ENCODE measurements at places on chromosomes 1 and 21.

GRCh38 chr1:63935143-63935542 lies 161.3 kb downstream of the ROR1 start:
- no peak for DNase-seq

DNA sequence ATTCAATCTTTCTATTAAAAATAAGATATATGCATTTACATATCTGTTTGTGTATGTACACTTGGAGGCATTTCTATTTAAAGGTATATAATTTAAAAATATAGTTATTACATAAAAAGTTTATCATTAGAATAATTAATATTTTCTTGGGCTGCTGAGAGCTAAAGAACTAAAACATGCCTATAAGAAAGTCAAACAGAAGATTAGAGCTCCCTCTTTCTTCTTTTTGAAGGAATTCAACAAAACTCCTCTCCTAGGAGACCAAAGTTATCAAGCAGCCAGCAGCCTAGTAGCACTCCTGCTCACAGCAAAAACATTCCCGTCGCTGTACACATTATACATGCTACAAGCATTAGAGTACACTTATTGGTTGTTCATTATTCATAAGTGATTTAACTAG lies 216.4 kb downstream of the VAV3 start:
- no peak for DNase-seq

GRCh38 chr1:213980906-213981305 lies 6.9 kb upstream of the PROX1 start:
- no peak for DNase-seq

- DNase-seq: no peak
Observed at GRCh38 chr1:30382496-30382895, 340.9 kb downstream of the MATN1 start.

DNA sequence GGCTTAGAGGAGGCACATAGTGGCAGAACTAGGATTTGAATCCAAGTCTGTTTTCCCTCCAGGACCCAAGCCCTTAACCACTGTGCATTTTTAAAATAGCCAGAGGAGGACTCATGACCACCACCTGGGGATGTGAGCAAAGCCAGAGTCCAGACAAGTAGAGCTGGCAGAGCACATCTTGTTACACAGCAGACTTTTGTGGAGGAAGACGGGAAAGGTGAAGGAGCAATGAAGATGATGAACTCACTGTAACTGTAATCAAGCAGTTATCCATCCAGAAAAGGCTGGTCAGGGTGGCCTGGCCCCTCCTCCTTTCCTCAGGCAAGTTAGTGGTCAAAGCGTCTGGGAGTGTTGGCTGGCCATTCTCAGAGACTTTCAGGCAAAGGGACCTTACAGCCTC lies 50.9 kb downstream of the SLC44A3 start:
- no peak for DNase-seq

DNA sequence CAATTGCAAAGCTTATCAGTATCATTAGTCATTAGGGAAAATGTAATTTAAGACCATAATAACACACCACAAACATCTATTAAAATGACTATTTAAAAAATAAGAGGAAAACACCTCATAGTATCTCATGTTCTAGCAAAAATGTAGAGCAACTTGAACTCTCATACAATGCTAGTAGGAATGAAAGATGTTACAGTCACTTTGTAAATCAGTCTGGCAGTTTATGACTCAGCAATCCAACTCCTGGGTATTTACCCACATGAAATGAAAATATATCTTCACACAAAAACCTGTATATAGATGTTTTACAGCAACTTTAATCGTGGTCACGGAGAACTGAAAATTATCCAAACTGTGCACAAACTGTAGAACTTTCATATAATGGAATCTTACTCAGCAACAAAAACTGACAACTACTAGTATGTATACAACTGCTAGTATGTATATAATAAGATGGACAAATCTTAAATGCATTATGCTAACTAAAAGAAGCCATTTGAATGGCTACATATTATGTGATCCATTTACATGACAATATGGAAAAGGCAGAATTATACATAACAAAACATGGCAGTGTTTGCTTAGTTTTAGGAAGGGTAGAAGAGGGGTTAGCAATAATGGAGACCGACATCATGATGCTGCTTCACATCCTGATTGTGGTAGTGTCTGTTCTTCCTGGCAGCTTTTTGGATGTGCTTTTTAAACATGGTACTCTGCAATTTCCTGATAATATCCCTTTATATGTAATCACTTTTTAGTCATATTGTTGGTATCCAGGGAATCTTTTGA lies 267.0 kb downstream of the KCTD3 start:
- DNase-seq: no peak

DNA sequence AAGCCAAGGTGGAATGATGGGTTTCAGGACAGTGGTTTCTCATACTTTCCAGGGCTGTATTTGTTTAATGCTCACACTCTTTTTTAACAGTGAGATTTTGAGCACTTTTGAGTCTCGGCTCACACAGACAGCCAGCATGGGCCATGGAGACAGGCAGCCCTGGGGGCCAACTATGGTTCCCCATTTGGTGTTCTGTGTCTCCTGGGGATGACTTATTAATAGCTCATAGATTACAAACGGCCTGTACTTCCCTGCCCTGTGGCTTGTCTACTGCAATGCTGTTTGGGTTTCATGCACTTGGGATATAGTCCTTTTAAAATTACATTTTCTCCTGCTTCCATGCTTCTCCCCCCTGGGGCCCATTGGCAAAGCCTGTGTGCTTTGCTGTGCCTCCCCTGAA lies 178.3 kb downstream of the KCNJ6 start:
- DNase-seq: no peak

- peak; percentile 59 for DNase-seq
Observed at GRCh38 chr1:203216274-203217138, 13.0 kb downstream of the CHIT1 start.
